Upper lobe of right lung (tissue), 1 donor: ENCODE measurements at places on chromosomes 1 and 21.

DNA sequence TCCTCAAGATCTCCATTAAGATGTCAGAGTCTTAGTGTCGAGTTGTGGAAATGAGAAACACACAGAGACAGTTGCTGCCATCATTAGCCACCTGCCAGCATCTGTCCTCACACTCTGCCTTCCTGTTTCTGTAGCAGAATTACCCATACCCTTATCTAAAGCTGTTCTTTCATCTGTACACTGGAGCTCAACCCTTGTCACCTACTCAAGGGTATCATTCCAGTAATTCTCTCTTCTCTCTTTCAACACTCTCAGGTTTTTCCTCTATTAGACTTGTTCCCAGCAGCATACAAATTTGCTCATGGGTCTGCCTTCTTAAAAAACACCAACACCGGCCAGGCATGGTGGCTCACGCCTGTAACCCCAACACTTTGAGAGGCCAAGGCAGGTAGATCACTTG is 27.4 kb upstream of the RNF2 start:
- H3K4me1 ChIP-seq = no peaks in the 10 kb centered on the region
- H3K36me3 ChIP-seq = no peaks in the 10 kb centered on the region
- no peaks in the 10 kb centered on the region for H3K27me3 ChIP-seq
- H3K27ac ChIP-seq = no peak overlapping the region

DNA sequence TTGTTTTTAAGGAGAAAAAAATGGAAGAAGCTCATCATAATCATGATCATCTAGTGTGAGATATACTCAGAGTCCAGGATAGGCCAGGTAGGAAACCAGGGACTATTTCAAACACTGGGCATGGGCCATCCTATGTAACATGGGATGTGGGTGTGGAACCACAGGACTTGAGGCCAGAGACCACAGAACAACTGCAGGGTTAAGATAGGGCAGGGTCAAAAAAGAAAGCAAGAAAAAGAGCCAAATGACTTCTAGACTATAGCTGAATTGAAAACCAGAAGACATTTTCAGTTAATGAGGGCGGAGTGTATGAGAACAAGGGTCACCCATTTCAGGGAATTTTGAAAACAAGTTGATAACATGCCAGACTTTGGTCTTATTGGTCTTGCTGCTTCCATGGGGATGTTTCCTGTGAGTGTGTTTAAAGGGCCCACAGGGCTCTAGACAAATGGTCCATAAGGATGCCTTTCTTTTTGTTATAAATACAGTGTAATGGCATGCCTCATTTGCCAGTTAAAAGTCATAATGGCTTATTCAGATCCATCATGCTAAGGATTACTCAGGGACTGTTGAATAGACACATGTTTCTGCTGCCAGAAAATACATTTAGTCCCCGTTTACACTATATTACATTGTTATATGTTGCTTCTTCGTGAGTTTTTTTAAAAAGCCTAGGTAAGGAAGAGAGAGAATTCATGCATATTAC is 182.0 kb upstream of the C21orf91 start:
- no peaks in the 10 kb centered on the region for H3K36me3 ChIP-seq
- no peak for DNase-seq
- H3K4me3 ChIP-seq = no peak overlapping the region
- H3K4me1 ChIP-seq = no peaks in the 10 kb centered on the region

DNA sequence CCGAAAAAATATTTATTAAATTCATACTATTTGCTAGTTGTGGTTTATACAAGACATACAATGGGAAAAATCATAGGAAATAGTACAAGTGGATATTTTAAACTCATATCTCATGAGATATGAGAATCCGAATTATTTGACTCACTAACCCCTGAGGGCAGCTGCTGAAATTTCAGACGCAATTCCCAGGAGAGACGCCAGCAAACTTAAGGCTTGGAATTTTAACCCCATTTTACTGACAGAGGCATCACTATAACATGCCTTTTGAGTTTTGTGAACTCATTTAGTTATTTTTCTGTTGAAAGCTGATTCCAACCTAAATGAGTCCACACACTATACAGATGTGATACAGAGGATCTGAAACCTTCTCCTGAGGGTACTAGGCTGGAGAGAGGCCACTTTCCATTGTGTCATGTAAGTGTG is 5.9 kb upstream of the MROH9 start:
- H3K27ac ChIP-seq = peak overlapping the region; percentile 76
- no peaks in the 10 kb centered on the region for H3K36me3 ChIP-seq
- H3K4me3 ChIP-seq = peak overlapping the region; percentile 24
- peaks cover 13% of the 10 kb centered on the region for H3K4me1 ChIP-seq
- H3K27me3 ChIP-seq = no peaks in the 10 kb centered on the region

DNA sequence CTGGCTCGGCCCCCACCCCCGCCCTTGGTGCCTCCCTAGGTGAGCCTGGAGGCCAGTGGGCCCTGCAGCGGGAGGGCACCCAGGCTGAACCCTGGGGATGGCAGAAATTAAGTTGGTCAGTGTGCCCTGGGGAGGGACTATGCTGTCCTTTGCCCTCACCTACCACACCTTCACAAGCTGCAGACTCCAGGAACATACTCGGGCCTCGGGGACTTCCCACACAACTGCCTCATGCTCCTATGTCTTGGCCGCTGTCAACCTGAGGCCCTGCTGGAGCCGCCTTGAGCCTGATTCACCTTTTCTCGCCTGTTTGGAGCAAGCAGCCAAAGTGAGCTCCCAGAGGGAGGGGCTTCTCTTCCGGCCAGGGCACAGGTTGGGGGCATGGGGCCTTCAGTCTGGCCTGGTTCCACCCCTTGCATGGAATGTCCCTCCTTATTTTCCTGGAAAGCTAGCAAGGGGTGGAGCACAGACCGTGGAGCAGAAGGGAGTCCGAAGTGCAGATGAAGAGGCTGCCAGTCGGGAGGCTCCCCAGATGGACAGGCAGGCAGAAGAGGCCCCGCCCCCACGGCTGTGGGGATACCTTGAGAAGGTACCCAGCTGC is 24.7 kb downstream of the KNCN start:
- H3K27ac ChIP-seq = no peak overlapping the region
- no peak for DNase-seq
- peaks cover 20% of the 10 kb centered on the region for H3K27me3 ChIP-seq
- H3K36me3 ChIP-seq = no peaks in the 10 kb centered on the region

GRCh38 chr1:68570871-68571270 is 74.0 kb upstream of the DEPDC1 start:
- no peak overlapping the region for H3K27ac ChIP-seq
- DNase-seq = no peak
- H3K27me3 ChIP-seq = no peaks in the 10 kb centered on the region
- H3K36me3 ChIP-seq = no peaks in the 10 kb centered on the region
- no peak overlapping the region for H3K4me3 ChIP-seq
- H3K4me1 ChIP-seq = no peaks in the 10 kb centered on the region

DNA sequence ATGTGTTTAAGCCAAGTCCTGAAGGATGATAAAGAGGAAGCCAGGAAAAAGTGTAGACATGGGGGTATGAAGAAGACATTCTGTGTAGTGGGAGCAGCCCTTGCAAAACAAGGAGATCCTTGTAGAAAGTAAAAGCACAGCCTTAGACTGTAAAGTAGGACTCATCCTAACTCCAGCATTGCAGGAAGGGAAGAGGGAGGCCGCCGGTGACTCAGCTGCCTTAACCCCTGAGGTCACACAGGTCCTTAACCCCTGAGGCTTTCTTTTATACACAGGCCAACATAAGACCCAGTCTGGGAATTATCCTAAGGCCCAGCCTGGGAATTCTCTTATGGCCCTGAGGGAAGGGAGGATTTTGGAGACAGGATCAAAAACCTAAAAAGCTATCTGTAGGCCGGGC is 18.0 kb downstream of the PGM1 start:
- no peaks in the 10 kb centered on the region for H3K27me3 ChIP-seq
- H3K4me1 ChIP-seq = peaks cover 2% of the 10 kb centered on the region
- no peak overlapping the region for H3K27ac ChIP-seq
- H3K36me3 ChIP-seq = no peaks in the 10 kb centered on the region
